Nucleus accumbens (tissue), 56 donors: ENCODE measurements at places on chromosomes 16 and 17.

- DNase-seq: no peak
Measured at GRCh38 chr17:59848778-59849177, 44.0 kb downstream of the TUBD1 start.

DNA sequence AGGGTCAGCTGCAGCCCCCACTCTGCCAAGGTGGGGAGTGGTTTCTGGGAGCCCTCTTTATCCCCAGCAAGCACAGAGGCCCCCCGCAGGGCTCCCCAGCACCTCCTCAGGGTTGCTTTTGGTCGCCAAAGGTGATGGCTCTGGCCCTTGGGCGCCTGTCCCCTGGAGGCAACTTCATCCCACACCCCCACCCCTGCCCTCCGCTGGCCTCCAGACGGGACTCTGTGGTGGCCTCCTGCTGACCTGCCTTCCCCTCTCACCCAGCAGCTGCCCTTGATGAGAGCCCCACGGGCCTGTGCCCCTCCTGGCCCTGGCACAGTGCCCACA lies 7.8 kb upstream of the RHOT2 start:
- no peak for DNase-seq

DNA sequence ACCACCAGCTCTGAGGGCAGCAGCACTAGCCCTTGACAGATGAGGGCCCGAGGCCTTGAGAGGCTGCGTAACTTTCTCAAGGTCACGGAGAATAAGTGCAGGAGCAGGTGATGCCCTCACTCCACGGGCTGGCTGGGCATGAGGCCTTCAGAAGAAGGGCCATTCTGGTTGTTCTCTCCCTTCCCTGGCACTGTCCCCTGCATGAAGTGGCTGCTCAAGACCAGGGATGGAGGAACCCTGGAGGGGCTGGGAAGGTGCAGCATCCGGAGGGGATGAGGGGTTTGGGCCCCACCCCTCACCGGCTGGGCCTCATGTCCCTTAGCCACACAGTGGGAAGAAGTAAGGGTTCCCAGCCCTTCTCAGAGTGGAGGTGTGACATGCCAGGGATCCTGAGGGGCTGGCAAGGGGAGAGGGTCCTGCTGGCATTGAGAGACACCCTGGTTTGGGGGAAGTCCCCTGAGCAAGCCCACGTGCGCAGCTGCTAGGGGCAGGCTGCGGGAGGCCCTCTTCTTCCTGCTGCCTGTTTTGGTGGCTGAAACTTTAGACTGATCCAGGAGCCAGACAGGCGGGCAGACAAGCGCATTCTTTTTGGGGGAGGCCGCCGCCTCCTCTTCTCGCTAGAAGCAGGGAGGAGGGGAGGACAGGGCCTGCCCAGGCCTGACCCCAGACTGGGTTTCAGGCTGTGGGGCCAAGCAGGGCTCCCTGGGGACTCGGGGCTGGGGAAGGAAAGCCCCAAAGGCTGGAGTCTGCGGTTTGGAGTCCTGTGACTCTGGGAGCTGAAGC lies 74.0 kb downstream of the N4BP1 start:
- DNase-seq: no peak

- DNase-seq: no peak
Measured at GRCh38 chr16:9854675-9855074, 327.6 kb downstream of the GRIN2A start.

DNA sequence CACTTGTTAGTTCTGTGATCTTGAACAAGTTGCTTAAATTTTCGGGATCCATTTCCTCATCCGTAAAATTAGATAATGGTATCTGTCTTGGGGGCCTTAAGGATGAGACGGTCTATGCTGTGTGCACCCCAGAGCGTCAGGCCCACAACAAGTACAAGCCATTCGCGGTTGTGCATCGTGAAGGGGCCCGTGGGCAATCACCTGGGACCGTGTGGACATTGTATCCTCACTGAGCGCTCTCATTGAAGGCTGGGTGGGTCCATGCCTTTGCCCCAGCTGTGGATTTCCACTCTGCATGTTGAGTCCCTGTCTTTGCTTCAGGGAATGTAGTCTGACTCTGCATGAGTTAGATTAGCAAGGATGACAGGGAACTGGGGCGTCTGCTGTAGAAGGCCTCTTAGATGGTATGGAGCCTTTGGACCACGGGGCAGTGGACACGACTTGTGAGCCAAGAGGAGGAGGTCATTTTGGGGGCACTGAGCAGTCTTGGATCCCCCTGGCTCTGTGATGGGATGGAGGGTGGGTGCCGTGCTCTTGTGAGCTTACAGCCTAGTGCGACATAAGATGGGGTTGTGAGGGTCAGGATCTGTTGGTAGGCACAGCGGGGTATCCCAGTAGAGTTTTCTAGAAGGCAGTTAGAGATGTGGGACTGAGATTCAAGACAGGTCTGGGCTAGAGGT lies 89.5 kb downstream of the SNX29 start:
- no peak for DNase-seq

GRCh38 chr17:17900615-17901520 lies 64.1 kb upstream of the SREBF1 start:
- no peak for DNase-seq

DNA sequence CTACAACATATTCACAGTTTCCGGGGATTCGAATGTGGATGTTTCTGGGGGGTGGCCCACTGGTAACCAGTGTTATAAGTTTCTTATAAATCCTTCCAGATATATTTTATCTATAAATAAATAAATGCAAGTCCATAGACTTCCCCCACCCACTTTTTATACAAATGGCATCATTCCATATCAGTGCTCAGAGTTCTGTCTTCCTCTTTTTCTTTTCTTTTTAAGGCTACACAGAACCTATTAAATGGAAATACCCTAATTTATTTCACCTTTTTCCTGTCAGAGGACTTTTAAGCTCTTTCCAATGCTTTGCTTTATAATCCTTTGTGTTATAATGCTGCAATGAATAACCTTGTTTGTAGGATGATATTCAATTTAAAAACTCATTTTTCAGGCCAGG lies 3.8 kb downstream of the LGALS9 start:
- DNase-seq: no peak
